Nephron progenitor cell (in vitro differentiated cells): ENCODE measurements at places on chromosomes 3 and 15.

DNA sequence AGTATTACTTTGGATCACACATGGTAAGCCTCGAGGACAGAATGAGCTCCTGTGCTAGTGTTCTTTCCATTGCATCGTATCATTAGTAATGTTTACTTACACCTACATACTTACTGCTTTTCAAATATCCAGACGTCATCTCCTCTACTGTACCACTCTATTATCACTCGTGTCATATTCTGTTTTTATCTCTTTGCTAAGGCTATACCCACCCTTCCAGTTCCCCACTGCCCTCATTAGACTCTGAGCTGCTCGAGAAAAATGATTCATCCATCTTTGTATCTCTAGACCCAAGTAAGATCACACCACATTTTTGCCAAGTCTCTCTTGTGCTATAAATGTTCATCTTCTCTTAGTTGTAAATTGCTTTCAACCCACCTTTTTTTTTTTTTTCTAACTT, 245.7 kb downstream of the TIGIT start:
- no peak for DNase-seq

GRCh38 chr3:125317761-125318160, 57.4 kb downstream of the ZNF148 start:
- no peak for DNase-seq

DNA sequence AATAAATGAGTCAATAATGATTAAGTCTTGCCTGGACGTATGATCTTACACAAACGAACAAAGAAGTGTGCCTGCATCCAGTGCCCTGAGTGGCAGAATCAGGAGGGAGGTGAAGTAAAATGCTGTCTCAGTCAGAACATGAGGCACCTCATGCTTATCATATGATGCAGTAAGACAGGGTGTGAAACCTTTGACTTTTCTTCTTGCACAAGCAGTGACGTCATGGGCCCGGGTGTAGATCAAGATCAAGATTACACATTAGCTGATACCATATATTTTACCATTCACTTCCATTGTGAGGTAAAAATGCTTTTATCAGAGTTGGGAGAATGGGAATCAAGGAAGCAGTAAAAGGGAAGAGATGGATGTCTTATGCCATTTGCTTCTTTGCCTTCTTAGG, 291.6 kb upstream of the PLSCR5 start:
- DNase-seq: no peak

DNA sequence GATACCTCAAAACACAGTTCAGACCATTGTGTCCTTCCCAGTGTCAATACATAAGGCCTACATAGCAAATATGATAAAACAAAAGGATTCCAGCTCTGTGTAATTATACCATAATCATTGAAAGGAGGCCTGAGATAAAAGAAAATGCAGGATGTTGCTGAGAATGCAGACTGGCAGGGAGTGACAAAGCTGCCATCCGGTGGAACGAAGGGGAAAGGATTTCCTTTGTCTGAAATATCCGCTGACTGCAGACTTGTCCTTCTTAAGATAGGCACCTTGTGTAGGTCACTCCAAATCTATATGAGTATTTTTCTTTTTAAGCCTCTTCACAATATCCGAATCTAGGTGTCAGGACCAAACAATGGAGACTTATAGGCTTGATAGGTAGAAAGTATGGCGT, 108.0 kb downstream of the KCNH8 start:
- no peak for DNase-seq
